ENCODE measurements at places on chromosomes 4 and X. TPM values are rescaled to one million over a fixed set of nuclear protein-coding genes. Genes with fewer than 3 reads are reported as not detected.

Gene USP53
- 18.5 TPM for polyA plus RNA-seq

Gene SATL1
- 0.02 TPM for polyA plus RNA-seq

Gene KCTD8
- polyA plus RNA-seq: 0.05 TPM

GRCh38 chrX:63835361-63835760 is 50.3 kb upstream of the ARHGEF9 start:
- no peak for DNase-seq

GRCh38 chrX:4253092-4253491 is 539.6 kb upstream of the PRKX start:
- DNase-seq: no peak

DNA sequence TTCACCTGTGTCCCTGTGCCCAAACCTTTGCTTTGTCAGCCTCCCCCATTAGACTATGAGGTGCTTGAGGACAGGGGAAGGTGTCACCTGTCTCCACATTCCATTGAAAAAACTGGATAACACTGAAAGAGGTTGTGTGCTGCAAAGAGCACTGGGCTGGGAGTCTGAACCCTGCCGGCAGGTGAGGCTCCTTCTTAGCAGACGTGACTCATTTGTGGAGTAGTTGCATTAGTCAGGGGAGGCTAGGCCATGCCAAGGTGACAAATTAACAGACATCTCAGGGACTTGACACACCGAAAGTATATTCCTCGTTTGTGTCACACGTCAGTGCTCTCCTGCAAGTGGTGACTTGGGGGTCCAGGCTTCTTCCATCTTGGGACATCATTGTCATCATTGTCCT is 95.9 kb upstream of the STX18 start:
- no peak for DNase-seq

DNA sequence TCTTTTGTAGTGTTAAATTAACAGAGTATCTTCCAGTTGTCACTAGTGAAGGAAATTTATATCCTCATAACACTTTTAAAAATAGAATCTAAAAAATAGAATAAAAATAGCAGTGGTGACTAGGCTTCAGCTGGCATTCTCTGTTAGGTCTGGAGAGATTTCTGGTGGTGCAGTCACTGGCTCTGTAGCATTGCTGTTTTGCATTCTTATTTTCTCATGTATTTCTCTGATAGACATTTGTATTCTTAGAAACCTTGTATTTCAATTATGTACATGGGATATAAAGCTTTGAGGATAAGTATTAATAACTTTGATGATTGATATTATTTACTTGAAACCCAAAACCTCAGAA is 87.6 kb downstream of the TMEM131L start:
- DNase-seq: no peak

DNA sequence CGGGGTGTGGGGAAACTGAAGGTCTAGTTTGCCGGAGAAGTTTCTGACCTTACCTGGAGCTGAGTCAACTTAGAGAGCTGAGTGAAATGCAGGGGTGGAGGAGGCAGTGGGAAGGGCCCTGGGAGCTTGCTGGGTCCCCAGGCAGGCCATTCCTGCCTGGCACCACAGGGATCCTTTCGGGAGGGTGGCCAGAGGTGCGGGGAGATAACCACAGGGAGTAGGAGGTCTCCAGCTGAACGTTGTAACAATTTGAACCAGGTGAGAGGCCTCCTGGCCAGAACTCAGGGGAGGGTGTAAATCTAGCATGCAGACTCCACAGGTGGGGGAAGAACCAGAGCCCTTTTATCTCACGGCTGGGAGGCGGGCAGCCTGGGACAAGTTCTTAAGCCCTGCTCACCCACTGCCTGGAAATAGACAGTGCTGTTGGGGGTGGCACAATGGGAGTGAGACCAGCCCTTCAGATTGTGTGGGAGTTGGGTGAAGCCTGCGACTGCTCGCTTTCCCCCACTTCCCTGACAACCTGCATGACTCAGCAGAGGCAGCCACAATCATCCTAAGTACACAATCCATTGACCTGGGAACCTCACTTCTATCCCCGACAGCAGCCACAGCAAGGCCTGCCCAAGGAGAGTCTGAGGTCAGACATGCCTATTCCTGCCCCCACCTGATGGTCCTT is 247.4 kb downstream of the ADGRA3 start:
- no peak for DNase-seq

DNA sequence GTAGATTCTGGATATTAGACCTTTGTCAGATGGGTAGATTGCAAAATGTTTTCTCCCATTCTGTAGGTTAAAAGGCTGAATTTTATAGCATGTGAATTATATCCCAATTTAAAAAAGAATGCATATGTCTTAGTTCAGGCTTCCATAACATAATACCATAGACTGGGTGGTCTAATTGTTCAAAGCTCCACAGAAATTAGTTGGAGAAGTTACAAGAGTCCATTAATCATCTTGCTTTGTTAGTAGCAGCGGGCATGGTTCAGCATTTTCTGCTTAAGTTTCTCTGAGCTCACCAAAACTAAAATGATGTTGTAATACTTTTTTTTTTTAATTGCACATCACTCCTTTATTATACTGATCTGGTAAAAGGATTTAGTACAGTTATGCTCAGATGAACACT is 1.8 kb downstream of the PGAM4 start:
- DNase-seq: no peak

GRCh38 chrX:133971586-133971985 is 13.8 kb downstream of the GPC3 start:
- DNase-seq: no peak

Data from thymus (tissue), 14 donors.